ENCODE measurements at places on chromosomes 4 and X.

GRCh38 chr4:125551967-125552366 is 237.2 kb downstream of the FAT4 start:
- no peak for DNase-seq

DNA sequence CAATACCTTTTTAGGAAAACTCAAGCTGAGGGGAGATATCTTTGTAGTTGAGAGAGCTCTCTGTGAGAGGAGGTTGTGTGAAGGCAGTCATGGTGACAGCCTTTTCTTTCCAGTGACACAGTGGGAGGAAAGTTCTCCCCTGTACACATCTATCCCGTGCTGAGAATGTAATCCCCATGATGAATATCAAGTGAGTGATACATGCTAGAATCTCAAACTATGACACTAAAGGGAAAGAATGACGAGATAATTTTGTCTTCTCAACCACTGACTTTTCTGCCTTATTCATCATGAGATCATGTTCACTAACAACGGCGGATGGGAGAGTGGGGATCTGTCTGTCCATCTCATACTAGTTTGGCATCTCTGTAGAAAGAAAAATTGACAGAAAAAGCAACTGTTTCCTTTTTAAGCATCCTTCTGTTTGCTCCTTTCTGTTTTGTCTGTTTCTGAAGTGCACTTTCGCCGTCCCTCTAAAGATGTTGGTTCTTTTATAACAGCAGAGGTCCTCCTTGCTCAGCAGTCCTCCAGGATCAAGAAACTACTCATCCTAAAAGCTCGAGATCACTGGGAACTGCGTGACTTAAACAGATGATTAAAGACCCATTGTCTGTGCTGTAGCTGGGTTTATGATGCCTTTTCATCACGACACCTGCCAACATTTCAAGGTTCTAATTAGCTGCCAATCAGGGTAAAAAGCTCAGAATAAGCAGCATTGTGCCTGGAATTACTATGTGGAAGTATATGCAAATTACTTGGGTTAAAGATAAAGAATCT is 137.6 kb downstream of the DCK start:
- no peak for DNase-seq

GRCh38 chr4:187209921-187210613 is 486.4 kb upstream of the FAT1 start:
- DNase-seq = no peak

GRCh38 chr4:104032896-104033295 is 313.1 kb upstream of the TACR3 start:
- DNase-seq = no peak

- no peak for DNase-seq
Measured at GRCh38 chr4:39502019-39502663, 25.1 kb downstream of the UGDH start.

- no peak for DNase-seq
Measured at GRCh38 chrX:52138830-52139544, 45.7 kb upstream of the MAGED4 start.

DNA sequence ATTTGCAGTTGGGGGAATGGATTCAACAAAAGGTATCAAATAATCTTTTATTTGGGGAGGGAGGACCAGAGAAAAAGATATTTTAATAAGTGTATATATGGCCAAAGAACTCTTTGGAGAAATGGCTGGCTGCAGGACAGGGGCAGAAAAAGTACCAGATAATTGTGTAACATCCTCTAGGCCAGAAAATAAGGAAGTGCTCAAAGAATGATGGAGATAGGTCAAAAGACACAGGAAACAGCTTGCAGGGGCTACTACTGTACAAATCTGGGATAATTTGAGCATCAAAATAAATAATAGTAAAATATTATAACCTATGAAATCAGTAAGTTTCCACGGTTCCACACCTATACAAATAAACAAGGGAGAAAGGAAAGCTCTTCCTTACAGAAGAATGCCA is 34.8 kb downstream of the KLHL5 start:
- no peak for DNase-seq

Measured in stimulated activated naive CD4-positive, alpha-beta T cell (primary cell).